ENCODE measurements at places on chromosomes 4 and X.
A peak's percentile ranks its signal among the peaks of the same experiment; 100 is the strongest.

GRCh38 chr4:139144161-139144859 lies 32.7 kb downstream of the ELF2 start:
- DNase-seq: peak; percentile 4

DNA sequence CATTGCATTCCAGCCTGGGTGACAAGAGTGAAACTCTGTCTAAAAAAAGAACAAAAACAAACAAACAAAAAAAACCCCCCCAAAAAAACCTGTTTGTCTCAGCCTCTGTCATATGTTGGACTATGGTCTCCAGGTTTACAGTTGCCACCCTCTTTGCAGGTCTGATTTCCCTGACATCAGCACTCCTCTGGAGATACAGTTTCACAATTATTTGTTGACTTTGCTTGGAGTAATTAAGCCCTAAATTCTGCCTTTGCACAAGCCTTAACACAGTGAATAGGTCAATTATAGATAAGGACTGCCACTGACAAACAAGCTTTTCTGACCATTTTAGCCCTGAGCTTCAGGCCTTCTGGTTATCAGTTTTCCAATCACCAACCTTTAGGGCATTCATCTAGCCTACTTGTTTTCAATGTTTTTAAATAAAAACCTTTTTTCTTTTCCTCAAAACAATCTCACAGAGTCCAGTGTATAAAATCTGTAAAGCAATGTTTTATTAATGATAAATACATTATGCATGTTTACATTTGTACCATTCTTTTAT lies 20.4 kb upstream of the MAPK10 start:
- DNase-seq: peak; percentile 89

GRCh38 chr4:76637712-76638361 lies 202.8 kb downstream of the SHROOM3 start:
- DNase-seq: no peak

- no peak for DNase-seq
Measured at GRCh38 chrX:20951016-20951810, 423.0 kb upstream of the CNKSR2 start.

GRCh38 chr4:106486533-106486932 lies 118.0 kb upstream of the GIMD1 start:
- no peak for DNase-seq

DNA sequence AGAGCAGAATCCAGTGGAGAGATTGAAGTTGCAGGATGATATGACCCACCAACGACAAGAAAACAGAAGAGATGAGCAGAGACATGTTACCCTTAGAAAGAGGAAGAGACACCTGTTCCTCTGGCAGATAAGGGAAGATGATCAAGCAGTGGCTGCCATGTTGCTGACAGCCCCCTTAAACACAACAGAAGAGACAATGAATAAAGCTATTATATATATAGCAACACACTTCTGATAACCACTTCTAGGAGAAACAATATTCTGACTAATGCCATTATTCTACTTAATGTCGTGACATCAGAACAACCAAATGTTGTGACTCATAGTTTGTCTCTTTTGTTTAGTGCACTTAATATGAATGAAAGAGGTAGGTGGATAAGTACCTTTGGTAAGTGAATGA lies 44.9 kb downstream of the SH3RF1 start:
- no peak for DNase-seq

DNA sequence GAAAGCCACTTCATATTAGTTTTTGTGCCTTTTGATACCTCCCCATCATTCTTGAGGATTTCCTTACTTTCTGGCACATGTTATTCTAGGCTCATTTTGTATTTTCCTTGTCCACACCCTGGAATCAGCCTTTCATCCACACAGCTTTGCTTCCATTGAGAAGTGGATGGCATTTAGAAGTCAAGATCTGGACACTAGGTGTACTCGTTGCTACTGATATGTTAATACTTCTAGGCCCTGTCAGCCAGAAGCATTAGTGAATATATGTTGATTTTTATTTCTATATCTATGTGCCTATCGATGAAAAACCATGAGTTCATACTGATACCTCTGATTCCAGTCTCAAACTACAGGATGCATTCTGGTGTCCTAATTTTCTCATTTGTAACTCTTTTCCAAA lies 73.2 kb downstream of the ARHGAP24 start:
- no peak for DNase-seq

DNA sequence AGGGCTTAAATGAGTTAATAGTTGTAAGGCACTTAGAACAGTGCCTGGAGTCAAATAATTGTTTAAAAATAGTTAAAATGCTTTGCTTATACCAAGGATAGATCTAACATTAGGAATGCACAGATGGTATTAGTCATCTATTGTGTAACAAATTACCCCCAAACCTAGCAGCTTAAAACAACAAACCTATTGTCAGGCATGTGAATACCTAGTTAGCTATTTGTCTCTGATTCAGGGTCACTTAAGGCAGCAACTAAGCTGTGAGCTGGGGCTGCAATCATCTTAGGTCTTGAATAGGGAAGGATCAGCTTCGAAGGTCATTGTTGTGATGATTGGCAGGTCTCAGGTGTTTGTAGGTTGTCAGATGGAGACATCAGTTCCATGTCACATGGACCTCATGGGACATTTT lies 42.4 kb upstream of the AGA start:
- DNase-seq: no peak

- DNase-seq: no peak
Measured at GRCh38 chr4:173119818-173120217, 48.8 kb upstream of the GALNT7 start.

GRCh38 chr4:89303177-89303576 lies 4.4 kb downstream of the GPRIN3 start:
- DNase-seq: peak; percentile 56

DNA sequence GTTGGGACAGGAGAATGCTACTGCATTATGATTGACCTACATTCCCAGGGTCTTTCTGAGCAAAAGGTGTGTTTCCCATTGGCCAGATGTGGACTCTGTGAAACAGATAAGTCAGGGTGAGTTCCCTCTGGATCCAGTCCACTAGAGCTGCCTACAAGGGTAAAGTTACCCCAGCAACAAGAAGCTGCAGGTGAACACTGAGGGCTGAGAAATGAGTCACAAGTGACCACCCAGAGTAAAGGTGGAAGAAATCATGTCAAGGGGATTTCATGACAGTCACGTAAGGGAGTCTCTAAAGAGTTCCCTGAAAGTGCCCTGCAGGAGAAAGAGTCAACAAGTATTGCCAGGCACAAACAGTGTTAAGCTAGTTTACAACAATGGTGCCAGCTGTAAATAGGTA lies 16.3 kb downstream of the F8A1 start:
- DNase-seq: no peak

- DNase-seq: no peak
Measured at GRCh38 chrX:44400588-44400987, 57.1 kb upstream of the EFHC2 start.

GRCh38 chr4:99071159-99071558 lies 17.4 kb downstream of the ADH5 start:
- no peak for DNase-seq

GRCh38 chr4:109134921-109135320 lies 167.5 kb downstream of the COL25A1 start:
- no peak for DNase-seq

- DNase-seq: no peak
Measured at GRCh38 chr4:176099314-176099713, 33.7 kb downstream of the WDR17 start.

DNA sequence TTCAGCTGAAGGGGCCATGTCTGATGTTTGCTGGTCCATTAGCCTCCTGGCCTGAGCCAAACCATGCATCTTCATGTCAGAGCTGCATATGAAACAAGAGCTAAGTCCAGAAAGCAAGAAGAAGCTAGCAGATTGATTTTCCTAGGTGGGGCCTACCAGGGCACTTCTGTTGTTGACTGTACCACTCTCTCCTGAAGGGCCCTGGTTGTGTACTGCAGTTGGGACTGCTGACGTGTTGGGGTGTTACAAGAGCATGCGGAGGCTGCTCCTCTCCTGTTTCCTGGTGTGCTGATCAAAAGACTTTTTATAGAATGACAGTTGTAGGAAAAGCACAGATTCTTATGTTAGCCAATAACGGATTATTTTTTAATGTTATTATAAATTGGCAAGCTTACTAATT lies 145.1 kb downstream of the TBL1X start:
- no peak for DNase-seq

GRCh38 chr4:156190615-156191014 lies 236.9 kb upstream of the CTSO start:
- DNase-seq: no peak

- DNase-seq: peak; percentile 73
Measured at GRCh38 chr4:110055158-110055768, 142.6 kb downstream of the EGF start.

DNA sequence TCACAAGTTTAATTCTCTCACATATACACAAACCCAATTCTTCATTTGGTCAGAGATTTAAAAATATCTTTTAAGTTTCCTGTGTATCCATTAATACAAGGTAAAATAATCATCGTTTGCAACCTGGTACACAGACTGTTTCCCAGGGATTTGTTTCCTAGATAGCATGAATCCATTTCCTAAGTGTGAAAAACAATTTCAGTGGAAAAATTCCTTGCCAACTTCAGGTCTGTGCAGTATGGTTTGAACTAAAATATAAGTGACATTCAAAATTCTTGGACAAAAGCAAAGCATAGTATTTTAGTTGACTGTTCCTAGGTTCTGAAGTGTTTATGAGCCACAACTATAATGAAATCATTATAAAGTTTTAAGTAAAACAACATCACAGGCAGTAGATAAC lies 24.4 kb downstream of the NAF1 start:
- DNase-seq: no peak

- DNase-seq: no peak
Measured at GRCh38 chr4:104596189-104596588, 101.5 kb upstream of the CXXC4 start.

DNA sequence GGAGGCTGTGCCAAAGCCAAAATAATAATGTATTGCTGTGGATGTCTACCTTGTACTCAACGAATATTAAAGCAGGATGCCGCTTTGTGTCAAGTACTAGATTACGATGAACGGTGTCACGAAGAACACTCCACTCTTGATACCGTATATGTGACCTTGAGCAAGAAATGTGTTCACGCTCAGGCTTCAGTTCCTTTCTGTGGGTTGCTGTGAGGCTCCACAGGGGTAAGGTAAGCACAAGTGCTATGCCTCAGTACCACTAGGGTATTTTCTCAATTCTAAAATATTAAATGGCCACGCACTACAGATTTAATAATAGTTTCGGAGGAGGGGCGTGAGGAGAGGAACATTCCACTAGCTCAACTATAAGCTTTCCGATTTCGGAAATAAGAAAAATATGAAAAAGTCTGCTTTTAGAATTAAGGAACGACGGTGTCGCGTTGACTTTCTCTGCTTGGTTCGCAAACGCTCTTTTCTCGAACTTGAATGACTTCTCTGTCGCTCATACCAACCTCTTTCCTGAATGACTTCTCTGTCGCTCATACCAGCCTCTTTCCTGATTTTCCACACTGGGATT lies 607 bp upstream of the SCOC start:
- peak; percentile 55 for DNase-seq

- DNase-seq: no peak
Measured at GRCh38 chrX:34406580-34406979, 250.5 kb downstream of the TMEM47 start.

- no peak for DNase-seq
Measured at GRCh38 chr4:39502019-39502663, 25.1 kb downstream of the UGDH start.

DNA sequence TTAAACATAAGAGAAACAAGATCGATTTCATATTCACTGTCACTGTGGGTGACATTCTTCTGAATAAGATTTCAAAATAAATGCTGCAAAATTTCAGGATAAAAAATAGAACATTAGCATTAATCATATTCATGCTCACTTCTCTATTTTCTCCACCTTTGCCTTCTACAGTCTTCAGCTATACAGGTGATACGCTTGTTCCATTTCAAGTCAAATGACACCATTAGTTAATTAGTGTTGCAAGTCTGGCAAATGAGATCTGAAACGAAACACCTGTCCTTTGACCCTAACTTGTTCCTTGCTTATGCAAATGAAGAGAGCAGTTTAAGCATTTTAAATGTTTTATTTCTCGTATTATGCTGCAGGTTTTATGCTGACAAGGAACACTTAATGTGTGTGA lies 667.5 kb upstream of the MAGEB2 start:
- DNase-seq: no peak

DNA sequence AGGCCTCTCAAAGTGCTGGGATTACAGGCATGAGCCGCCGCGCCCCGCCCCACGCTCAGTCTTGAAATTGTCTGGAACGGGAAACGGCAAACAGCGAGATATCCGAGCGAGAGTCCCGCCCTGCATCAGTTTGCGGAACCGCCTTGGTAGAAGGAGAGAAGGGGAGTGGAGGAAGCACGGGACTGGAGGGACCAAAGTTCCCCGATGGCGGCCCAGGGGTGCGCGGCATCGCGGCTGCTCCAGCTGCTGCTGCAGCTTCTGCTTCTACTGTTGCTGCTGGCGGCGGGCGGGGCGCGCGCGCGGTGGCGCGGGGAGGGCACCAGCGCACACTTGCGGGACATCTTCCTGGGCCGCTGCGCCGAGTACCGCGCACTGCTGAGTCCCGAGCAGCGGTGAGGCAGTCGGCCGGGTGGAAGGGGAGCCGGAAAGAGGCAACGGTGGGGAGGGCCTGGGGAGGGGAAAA lies at the start of gene BST1:
Gene BST1, plus strand, starts transcription at position 125 of the 463 bp plus-strand sequence. Its CDS starts 80 bp downstream, at position 205.
- peak; percentile 95 for DNase-seq

DNA sequence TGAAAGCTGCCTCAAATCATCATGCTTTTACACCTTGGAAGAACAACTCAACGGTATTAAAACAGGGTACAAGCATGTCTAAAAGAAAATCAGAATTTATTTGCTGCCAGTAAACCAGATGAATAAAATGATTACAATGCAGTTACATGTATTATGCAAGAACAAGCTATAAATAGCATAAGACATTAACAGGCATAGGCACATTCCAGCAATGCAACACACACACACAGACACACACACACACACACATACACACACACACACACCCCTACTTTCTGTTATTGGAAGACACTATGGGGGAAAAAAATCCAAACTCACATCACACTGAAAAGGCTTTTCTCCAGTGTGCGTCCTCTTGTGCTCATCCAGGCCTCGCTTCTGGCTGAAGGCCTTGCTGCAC lies 212.5 kb downstream of the PRDM5 start:
- DNase-seq: no peak

- no peak for DNase-seq
Measured at GRCh38 chrX:99909946-99910345, 500.1 kb downstream of the PCDH19 start.

GRCh38 chr4:76703676-76704075 lies 194.3 kb downstream of the SOWAHB start:
- DNase-seq: no peak
